ENCODE measurements at places on chromosomes 4 and X. TPM values are rescaled to one million over a fixed set of nuclear protein-coding genes. Genes with fewer than 3 reads are reported as not detected.

DNA sequence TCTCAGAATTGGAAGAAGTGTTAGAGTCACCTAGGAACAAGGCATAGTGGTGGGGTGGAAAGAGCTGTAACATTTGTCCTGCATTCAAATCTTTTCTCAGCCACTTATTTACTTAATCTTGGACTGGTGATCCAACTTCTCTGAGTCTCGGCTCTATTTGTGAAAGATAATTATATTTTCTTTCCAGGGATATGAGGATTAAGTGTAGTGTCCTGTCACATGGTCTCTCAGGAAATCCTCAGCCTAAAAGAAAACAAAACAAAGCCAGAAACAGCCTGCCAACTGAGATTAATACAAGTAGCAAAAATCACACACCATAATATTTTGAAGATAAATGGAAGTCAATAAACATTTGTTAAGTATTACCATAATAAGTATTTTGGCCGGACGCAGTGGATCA is 33.3 kb upstream of the ETNPPL start:
- DNase-seq, result no peak
- H3K4me1 ChIP-seq, result no peaks in the 10 kb centered on the region
- H3K4me3 ChIP-seq, result no peak overlapping the region
- H3K27ac ChIP-seq, result no peak overlapping the region

GRCh38 chr4:139978692-139979091 is 175.3 kb downstream of the MAML3 start:
- no peaks in the 10 kb centered on the region for H3K27me3 ChIP-seq
- peak; percentile 81 for DNase-seq
- H3K36me3 ChIP-seq, result no peaks in the 10 kb centered on the region
- H3K27ac ChIP-seq, result peak overlapping the region; percentile 87
- peaks cover 39% of the 10 kb centered on the region for H3K4me1 ChIP-seq
- H3K4me3 ChIP-seq, result no peak overlapping the region

DNA sequence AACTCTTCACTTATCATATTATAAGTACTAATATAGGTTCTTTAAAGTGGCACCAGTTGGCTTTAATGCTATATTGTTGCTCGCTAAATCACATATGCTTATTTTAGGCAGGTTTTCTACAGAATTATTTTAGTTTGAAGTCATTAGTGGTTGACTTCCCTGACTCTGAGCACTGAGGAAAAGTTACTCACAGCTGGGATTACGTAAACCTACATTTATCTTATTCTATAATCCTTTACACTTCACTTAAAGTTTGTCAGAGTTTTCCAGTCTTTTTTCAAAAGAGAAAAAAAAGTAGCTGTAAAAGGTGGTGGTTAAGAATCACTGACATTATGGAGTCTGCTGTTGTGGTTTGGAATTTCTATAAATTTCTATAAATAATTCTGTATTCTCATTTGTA is 5.8 kb downstream of the UGT2B4 start:
- no peaks in the 10 kb centered on the region for H3K4me1 ChIP-seq
- no peak overlapping the region for H3K27ac ChIP-seq
- H3K4me3 ChIP-seq, result no peak overlapping the region
- no peaks in the 10 kb centered on the region for H3K36me3 ChIP-seq
- no peaks in the 10 kb centered on the region for H3K27me3 ChIP-seq
- no peak for DNase-seq

DNA sequence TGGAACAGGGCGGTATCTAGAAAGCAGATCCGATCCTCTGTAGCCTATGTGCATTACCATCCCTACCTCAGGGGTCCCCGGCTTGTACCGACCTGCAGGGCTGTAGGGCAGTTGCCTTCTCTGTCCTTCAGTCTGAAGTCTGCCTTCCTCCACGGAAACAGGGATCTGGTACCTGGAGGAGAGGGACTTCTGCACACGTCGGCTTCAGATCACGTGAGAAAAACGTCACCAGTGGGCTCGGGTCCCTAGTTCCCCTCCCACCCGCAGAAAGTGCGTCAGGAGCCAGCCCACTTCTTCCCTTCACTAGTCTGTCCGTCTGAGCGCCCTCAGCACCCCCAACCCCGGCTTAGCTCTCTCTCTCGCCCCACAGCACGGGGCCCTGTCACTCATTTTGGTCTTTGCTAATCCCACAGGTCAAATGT is at the start of gene TCEAL5:
Gene TCEAL5 (minus strand): TSS at position 170 of the 422 bp plus-strand sequence. CDS start 2,187 bp downstream, outside the sequence.
- H3K4me3 ChIP-seq, result no peak within 1 kb of the TSS
- no peak within 1 kb of the TSS for H3K27ac ChIP-seq
- no peaks in the 10 kb centered on the region for H3K4me1 ChIP-seq
- peaks cover 17% of the 10 kb centered on the region for H3K27me3 ChIP-seq
- DNase-seq, result peak; percentile 41
- H3K36me3 ChIP-seq, result no peaks in the 10 kb centered on the region

DNA sequence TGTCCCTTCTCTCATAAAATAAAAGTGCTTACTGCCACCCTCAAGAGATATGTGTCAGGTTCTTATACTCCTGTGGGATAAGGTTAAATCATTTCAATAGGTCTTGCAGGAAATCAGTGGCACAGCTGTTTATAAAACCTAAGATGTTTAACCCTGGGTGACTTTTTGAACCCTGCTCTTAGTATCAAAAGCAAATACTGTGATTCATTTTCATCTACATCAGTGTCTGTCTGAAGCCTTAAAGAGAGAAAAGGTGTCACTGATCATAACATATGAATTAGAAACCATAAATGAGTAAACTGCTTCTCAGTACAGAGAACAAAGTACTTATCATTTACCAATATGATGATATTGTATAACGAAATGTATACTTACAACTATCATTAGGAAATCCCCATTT is 59.0 kb downstream of the CCSER1 start:
- H3K36me3 ChIP-seq, result no peaks in the 10 kb centered on the region
- no peaks in the 10 kb centered on the region for H3K4me1 ChIP-seq
- no peak overlapping the region for H3K27ac ChIP-seq
- no peak overlapping the region for H3K4me3 ChIP-seq
- no peaks in the 10 kb centered on the region for H3K27me3 ChIP-seq

GRCh38 chrX:915427-916229 is 285.0 kb downstream of the SHOX start:
- H3K27me3 ChIP-seq, result no peaks in the 10 kb centered on the region
- peak; percentile 69 for DNase-seq
- no peak overlapping the region for H3K27ac ChIP-seq
- H3K4me3 ChIP-seq, result no peak overlapping the region
- H3K4me1 ChIP-seq, result no peaks in the 10 kb centered on the region

Gene MMRN1
- 1.5 TPM for polyA plus RNA-seq

Gene NLGN4X
- polyA plus RNA-seq, result 1.7 TPM

Gene ANKRD50
- polyA plus RNA-seq, result 0.85 TPM

- no peaks in the 10 kb centered on the region for H3K36me3 ChIP-seq
- DNase-seq, result no peak
- H3K27me3 ChIP-seq, result no peaks in the 10 kb centered on the region
- no peaks in the 10 kb centered on the region for H3K4me1 ChIP-seq
- no peak overlapping the region for H3K27ac ChIP-seq
- H3K4me3 ChIP-seq, result no peak overlapping the region
Measured at GRCh38 chr4:147542229-147542990, 61.5 kb downstream of the EDNRA start.

GRCh38 chr4:175470131-175470530 is 341.9 kb downstream of the GPM6A start:
- no peak for DNase-seq
- no peak overlapping the region for H3K4me3 ChIP-seq
- no peak overlapping the region for H3K27ac ChIP-seq
- H3K27me3 ChIP-seq, result no peaks in the 10 kb centered on the region
- no peaks in the 10 kb centered on the region for H3K4me1 ChIP-seq
- H3K36me3 ChIP-seq, result no peaks in the 10 kb centered on the region

- peaks cover 8% of the 10 kb centered on the region for H3K4me1 ChIP-seq
- peaks cover 18% of the 10 kb centered on the region for H3K27me3 ChIP-seq
- H3K27ac ChIP-seq, result peak overlapping the region; percentile 39
- H3K4me3 ChIP-seq, result peak overlapping the region; percentile 62
- H3K36me3 ChIP-seq, result no peaks in the 10 kb centered on the region
Measured at GRCh38 chr4:121950680-121951520, 960 bp downstream of the TRPC3 start.

GRCh38 chr4:42391981-42392380 is 5.3 kb upstream of the SHISA3 start:
- H3K27ac ChIP-seq, result no peak overlapping the region
- H3K4me1 ChIP-seq, result peaks cover 8% of the 10 kb centered on the region
- H3K4me3 ChIP-seq, result no peak overlapping the region
- H3K27me3 ChIP-seq, result peaks cover 8% of the 10 kb centered on the region

DNA sequence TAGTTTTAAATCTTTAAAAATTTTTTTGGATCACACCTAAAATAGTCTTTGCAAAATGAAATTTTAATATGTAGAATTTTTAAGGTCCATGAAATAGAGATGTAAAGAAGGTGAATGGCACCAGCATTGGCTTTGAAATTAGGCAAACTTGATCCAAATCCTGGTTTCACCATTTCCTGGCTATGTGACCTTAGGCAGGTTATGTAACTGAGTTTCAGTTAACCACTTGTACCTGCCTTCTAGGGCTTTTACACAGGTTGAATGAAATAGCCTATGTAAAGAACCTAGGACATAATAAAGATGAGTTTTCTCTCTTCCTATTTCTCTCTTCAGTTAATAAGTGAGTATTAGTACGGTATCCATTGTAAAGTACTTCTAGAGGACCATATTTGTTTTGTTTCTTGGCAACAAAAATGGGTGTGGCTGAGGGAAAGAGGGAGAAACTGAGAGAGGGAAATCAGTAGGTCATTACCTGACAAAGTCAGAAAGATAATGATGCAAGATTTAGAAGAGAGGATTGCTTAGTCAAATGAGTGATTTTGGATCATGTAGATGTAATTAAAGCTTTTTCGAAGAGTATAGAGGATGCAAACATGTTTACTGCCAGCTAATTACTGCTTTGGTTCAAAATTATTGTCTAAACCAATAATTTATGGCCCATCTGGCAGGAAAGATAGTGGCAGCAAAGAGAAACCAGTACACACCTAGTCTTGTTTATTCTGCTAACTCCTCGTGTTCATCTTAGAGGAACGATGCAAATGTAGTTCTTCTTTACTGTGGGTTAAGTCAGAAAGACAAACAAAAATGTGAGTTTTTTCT is 81.9 kb downstream of the PDLIM5 start:
- DNase-seq, result no peak
- no peak overlapping the region for H3K27ac ChIP-seq

Gene G6PD
- polyA plus RNA-seq, result 15.5 TPM

DNA sequence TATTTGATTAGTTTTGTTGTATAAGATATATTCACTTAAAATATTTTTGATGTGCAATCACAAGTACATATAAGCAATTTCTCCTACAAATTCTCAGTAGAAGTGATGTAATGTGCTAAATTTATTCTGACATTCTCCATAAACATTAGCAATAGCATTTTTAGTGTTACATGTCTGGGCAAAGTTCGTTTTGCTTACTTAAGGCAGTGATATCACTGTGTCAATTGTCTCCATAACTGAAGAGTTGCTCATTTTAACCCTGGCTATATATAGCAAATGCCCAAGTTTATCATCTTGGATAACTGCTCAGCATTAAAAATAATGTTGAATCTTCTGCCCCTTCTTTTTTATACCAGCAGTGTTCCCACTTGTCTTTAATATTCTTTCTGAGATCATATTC is 340.0 kb upstream of the NDST4 start:
- no peak overlapping the region for H3K27ac ChIP-seq
- DNase-seq, result no peak
- no peaks in the 10 kb centered on the region for H3K27me3 ChIP-seq
- H3K4me1 ChIP-seq, result no peaks in the 10 kb centered on the region
- H3K36me3 ChIP-seq, result no peaks in the 10 kb centered on the region
- no peak overlapping the region for H3K4me3 ChIP-seq

- no peak overlapping the region for H3K27ac ChIP-seq
- H3K36me3 ChIP-seq, result no peaks in the 10 kb centered on the region
- no peak for DNase-seq
- H3K4me1 ChIP-seq, result no peaks in the 10 kb centered on the region
- no peak overlapping the region for H3K4me3 ChIP-seq
Measured at GRCh38 chrX:11196476-11196875, 85.3 kb downstream of the HCCS start.

Gene F8A2
- not detected for polyA plus RNA-seq

Gene SLC9B1
- 1.4 TPM for polyA plus RNA-seq

Gene HTR2C
- not detected for polyA plus RNA-seq

DNA sequence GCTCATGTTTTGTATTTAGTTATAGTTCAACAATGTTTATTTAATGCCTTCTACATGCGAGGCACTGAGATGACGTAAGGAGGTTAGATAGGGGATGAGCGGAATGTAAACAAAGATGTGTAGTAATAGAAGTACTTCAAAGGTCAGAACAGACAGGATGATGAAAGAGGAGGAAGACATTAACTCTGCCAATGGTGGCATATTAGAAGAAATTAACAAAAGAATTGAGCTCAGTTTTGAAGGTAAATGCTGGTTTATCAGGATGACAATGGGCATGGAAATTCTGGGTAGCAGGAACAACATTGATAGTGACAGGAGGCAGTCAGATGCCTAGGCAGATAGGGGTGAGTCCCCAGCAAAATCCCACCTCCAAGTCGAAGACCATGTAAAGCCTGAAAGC is 62.3 kb upstream of the PGRMC2 start:
- H3K27me3 ChIP-seq, result no peaks in the 10 kb centered on the region
- no peaks in the 10 kb centered on the region for H3K4me1 ChIP-seq
- H3K27ac ChIP-seq, result no peak overlapping the region
- no peak for DNase-seq
- H3K4me3 ChIP-seq, result no peak overlapping the region

Gene SASH3
- 138 TPM for polyA plus RNA-seq

DNA sequence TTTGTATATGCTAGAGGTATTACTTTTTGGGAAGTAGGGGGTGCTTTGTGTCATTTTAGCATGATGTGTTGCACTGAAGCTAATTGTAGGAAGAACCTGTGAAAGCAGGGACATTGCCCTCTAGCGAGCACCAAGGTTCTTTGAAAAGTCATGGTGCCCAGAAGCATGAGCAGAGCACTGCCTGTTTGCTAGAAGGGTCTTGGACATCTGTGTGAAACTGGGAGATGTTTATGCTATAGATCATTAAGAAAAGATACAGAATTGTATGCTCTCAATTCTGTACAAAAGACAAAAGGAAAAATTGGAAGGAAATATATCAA is 14.7 kb downstream of the GRPR start:
- no peaks in the 10 kb centered on the region for H3K27me3 ChIP-seq
- no peak for DNase-seq
- no peaks in the 10 kb centered on the region for H3K4me1 ChIP-seq
- no peaks in the 10 kb centered on the region for H3K36me3 ChIP-seq
- H3K27ac ChIP-seq, result no peak overlapping the region
